ENCODE measurements at places on chromosomes 2 and 18.

GRCh38 chr2:149068996-149069888, 30.7 kb downstream of the LYPD6B start:
- no peak for DNase-seq

- no peak for DNase-seq
Observed at GRCh38 chr2:219542931-219543595, 546 bp downstream of the CHPF start.

DNA sequence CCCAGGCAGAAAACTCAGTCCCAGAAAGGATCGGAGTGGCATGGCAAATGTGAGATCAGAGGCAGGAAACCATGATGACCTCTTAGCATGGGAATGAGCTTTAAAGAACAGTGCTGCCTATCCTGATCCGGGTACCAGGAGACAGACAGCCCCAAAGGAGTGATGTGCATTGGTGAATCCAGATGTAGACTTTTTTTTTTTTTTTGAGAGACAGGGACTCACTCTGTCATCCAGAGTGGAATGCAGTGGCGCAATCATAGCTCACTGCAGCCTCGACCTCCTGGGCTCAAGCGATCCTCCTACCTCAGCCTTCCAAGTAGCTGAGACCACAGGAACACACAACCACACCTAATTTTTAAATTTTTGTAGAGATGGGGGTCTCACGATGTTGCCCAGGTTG, 122.7 kb downstream of the VAPA start:
- no peak for DNase-seq

GRCh38 chr18:59730896-59731295, 33.7 kb upstream of the CCBE1 start:
- DNase-seq: no peak

DNA sequence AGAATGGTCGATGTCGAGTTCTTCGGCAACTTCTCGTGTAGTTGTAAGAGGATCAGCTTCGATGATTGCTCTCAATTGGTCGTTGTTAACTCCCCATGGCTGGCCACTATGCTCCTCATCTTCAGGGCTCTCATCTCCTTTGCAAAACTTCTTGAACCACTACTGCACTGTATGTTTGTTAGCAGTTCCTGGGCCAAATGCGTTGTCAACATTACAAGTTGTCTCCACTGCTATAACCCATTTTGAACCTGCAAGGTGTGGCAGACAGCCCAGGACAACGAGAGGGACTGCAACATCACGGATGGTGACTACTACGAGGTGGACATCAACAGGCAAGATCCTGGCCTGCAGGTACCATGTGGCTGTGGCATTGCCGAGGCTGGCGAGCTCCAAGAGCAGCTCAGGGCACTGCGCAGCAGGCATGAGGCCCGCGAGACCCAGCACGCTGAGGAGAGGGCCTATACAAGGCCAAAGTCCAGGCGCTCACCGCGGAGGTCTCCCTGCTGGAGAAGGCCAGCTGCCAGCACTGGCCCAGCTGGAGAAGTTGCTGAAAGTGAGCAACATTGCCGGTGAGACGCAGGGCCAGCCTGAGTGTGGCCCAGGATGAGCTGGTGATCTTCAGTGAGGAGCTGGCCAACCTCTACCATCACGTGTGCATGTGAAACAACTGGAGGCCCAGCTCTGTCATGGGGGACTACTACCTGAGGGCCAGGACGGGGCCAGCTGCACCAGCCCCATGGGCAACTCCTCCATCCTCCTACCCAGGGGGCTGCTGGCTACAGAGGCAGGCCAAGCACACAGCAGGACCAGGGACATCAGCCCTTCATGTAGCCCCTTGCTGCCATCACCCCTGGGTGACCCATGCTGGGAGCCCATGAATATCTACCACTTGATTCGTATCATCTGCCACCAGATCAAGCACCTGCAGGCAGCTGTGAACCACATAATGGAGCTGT, 20.2 kb downstream of the CLK1 start:
- DNase-seq: no peak

DNA sequence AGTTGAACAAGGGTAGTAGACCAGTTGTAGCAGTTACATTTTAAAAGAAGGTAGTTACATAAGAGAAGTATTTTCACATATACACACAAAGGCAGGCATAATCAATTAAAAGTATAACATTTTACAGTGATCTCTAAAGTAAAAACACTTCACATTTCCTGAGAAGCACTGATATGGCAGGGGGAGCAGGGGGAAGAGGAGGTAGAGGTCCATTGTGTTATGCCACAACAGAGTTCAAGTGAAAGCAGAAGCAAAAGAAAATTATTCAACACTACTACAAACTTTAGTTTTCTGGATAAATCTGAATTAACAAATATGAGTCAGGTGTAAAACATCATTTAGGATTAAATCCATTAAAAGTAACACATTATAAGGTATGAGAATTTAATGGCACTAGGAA, 38.4 kb downstream of the ROCK1 start:
- no peak for DNase-seq

GRCh38 chr18:29874519-29875098, 1167.9 kb downstream of the DSC3 start:
- no peak for DNase-seq

DNA sequence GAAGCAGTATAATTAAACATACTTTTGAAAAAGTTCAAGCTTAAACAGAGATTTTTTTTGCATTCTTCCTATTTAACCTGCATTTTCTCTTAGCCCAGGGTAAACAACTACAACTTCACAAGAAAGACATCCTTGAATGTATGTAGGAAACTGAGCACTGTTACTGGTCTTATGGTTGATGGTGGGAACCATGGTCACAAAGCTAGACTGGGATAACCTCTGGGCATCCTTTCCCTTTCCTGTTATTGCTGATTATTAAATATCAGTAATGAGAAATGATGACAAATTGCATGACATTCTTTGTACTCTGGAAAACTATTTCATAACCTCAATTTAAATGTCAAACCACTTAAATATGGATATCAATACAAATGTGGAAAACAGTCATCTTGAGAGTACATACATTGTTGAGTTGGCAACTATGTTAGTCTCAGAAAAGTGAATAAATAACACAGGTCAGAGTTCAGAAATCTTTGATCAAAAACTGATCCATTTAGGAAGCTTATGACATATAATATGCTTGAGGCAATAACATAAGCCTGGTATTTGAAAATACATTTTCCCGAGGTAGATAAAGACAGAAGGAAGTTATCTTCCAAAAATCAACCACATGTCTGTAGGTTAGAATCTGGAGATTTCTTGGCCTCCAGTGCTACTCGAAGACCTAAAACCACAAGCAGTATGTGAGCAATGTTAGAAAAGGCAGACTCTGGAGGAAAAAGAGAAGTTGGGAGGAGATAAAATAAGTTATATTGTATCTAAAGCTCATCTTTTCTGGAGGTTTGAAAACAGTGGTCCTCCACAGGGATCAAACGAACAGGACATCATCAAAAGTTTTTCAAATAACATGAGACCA, 65.2 kb upstream of the ST8SIA5 start:
- no peak for DNase-seq

DNA sequence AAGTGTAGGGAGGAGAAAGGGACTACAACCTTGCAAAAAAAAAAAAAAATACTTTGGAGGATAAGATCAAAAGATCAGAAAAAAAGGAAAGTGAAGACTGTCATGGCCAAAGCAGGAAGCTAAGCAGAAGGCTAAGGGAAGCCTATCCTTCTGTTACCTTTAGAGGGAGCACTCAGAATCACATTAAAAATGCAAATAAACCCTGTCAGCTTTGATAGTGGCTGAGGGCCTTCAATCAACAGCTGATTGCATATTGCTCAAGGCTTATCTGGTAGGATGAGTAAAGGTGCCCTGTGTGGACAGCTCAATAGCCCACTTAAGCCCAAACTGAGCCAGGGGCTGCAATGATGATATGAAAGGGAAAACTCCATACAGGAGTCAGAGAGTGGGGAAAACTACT, 1021.2 kb downstream of the LRP1B start:
- no peak for DNase-seq

DNA sequence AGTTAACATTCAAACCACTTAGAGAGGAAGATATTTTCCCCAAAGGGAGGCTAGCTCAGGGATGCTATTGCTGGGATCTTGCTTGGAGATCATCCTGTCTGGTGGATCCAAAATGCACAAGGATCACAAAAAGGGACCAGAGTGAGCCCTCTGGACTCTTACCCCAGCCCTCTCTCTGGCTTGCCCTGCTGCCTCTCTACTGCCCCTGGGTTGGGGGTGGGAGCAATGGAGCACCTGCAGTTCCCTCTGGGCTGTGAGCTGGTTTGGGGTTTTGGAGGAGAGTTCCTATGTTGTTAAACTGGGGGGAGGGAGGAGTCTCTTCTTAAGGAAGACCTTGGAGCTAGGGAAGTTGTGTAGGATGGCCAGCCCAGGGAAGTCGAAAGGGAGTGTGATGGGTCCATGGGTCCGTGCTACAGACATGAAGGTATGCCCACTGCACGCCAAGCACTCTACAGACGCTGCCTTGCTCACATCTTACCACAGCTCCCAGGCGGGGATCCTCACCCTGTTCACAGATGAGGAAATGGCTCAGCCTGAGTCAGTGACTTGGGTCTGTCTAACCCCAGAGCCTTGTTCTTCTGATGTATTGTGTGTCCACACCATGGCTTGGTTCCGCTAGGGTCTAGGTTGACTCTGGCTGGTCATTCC, 3.8 kb downstream of the LBH start:
- DNase-seq: no peak

DNA sequence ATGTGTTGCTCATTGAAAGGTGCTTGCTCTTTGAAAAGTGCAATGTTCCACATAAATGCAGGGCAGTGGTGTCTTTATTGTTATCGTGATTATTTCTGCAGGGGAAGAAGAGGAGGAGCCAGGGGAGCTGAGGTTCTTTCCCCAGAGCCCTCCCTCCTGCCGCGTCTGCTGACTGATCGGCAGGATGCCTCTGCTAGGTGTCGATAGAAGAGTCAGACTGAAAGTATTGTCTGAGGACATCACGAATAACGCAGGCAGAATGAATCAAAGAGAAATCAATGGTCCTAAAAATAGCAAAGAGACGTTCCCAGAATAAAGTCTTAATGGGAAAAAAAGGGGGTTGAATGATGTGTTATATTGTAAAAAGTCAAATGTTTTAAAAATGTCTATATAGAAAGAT, 47.4 kb upstream of the SIX3 start:
- no peak for DNase-seq

DNA sequence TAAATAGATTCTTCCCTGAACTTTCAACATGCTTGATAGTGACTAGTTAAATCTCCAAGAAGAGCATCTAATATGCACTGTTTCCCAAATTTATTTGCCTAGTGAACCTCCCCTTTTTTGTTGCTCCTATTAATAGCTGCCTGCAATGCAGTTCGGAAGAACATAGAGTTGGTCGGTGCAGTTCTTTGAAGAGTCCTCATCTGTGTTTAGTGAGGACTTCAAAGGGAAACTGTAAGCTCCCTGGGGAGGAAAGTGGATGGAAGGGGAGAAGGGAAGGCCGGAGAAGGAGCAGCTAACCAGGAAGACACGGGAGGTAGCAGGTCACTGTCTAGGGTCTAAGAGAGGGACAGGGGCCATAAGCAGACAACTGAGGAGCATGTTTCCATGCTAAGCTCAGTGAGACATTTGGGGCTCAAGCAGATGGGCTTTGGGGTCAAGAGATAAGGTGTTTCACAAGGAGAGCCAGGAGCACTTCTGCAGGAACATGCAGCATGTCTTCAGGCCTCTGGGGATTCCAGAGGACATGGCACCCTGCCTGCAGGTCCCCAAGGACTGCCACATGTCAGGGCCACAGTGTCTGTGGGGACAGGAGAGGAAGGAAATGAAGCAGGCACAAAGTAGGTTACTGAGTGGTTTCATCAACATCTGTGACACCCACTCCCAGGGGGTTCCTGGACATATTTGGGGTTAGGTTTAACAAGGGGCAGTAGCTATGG, 48.7 kb upstream of the ANXA4 start:
- DNase-seq: no peak

DNA sequence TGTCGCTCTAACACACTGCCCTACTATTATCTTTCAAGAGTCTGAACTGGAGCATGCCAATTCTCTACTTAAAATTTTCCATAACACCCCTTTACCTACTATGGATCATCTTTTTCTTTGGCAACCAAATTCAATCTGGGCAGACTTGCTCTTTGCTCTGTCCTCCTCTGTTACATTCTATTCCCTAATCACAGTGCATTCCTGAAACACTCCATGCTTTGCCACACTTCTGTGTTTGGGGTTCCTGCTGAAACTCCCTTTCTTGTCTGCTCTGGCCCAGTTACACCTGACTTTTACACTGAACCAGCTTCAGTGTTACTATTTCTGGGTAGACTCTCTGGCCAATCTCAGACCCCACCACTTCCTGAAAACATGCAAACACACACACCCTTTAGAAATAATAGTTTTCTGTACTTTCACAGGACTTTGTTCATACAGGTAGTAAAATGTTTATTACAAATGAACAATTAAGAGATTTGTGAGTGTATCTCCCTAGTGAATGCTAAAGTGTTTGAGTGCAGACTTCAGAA, 119.9 kb upstream of the DCC start:
- DNase-seq: no peak

DNA sequence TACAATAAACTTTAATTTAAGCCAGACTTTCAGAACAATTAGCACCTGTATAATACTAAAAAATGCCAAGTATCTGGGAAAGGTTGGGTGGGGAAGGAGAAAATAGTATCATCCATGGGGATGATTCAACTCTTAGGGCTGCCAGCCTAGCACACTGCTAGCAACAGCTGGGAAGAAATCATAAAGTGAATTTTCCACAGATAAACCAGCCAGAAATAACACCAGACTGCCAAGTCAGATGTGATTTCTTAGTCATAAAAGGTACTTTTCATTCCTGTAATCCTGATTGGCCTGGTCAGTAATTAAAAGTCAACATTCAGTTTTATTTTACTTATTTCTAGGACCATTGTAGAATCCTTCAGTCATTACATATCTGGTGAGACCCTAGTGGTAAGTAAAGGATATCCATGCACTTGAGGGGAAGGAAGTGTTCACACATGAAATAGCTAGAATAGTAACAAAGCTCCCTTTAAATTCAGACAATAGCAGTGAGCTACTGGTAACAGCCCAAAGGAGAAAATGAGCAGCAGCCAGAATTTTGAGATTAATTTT, 59.4 kb downstream of the LIMS1 start:
- no peak for DNase-seq

- DNase-seq: no peak
Observed at GRCh38 chr2:179669196-179669595, 192.2 kb downstream of the ZNF385B start.

- DNase-seq: no peak
Observed at GRCh38 chr2:220747736-220748135, 824.4 kb downstream of the EPHA4 start.
